ENCODE measurements at places on chromosomes 13 and 19.

DNA sequence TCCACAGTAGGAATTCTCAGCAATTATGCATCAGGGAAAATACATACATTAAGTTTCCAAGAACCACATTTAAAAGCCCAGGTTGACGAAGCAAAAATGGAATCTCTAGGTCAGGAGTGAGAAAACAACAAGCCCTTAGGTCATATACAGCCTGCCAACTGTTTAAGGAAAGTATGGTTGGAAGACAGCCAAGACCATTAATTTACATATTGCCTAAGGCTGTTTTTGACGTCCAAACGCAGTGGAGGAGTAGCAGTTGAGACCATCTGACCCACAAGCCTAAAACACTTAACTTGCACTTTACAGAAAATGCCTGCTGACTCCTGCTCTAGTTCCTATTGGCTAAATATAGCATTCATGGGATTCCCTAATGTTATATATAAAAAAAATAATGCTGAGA lies 299.0 kb downstream of the ITGBL1 start:
- DNase-seq: no peak

DNA sequence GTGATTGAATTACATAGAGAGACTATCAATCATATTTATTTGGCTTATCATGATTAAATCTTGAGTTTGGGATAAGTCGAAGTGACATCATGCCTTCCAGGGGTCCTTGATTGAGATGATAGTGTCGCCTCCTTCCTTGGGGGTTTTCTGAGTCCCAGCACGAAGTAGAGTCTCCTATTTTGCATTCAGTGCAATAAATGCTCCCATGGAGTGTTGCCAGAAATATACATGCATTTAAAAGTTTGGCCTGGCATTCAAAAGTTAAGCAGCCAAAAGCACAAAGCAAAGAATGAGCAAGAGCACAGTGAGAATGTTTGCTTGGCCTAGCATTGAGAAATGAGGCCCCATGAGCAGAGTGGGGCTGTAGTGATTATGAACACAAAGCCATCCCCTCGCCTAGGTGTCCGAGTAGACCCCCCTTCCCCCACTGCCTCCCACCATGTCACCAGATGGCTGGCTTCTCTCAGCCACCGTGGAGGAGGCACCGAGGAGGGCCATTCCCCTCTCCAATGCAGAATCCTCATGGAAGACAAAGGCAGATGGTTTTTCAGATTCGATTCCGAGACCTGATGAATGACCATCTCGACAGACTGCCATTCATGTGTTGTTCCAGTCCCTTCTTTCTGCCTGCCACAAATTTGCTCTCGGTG lies 58.8 kb upstream of the UBL3 start:
- no peak for DNase-seq

DNA sequence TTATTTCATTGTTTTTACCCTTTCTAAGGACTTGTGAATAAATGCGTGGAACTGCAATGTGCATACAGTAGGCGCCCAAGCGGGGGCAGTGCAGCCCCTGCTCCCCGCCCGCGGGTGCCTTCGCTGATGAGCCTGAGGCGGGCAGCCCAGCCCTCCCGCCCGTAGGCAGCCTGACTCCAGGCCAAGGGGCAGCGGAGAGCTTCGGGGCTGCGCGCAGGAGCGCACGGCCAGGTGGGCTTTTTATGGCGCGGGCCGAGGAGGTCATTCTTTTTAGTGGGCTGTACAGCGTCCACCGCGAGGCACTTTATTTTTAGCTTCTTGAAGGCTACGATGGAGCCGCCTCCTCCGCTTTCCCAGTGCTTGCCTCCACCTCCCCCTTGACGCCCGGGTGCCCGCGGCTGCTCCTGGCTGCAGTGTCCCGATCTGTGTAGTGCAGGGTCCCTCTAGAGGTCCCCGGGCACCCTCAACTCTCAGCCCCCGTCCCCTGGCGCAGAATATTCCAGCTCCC lies 60.5 kb downstream of the CCNE1 start:
- DNase-seq: no peak

- no peak for DNase-seq
These were observed 152.3 kb downstream of the DLEU7 start for GRCh38 chr13:50691176-50691680.

DNA sequence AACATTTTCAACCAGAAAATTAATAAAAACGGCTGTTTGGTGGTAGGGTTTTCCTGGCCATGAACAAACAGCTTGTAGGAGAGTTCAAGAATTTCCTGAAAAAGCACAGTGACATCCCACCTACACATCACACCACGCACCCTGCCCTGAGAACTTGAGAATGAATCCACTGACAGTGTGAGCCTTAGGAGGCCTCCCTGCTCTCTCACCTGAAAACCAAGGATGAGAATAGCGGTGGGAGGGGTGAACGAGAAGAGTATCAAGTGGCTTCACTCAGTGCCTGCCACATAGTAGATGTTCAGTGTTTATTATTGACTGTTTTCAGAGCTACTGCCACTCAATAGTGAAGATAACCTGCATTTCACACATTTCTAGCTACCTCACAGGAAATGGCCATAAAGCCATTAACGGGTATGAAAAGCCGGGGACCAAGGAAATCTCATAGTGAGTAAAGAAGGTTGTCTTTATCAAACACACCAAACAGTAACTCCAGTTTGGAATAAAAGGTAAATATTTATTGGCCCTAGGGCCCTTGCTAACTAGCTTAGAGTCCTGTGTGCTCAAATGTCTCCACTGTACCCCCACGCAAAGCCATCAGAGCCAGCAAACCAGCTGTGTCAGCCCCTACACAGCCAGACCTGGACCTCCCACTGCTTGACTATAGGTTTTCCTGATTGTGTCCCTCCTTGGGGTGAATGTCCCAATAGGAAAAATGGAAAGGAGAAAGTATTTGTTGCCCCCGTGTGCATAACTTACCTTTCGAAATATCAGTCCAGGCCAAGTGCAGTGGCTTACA lies 40.6 kb downstream of the TPT1 start:
- DNase-seq: no peak

DNA sequence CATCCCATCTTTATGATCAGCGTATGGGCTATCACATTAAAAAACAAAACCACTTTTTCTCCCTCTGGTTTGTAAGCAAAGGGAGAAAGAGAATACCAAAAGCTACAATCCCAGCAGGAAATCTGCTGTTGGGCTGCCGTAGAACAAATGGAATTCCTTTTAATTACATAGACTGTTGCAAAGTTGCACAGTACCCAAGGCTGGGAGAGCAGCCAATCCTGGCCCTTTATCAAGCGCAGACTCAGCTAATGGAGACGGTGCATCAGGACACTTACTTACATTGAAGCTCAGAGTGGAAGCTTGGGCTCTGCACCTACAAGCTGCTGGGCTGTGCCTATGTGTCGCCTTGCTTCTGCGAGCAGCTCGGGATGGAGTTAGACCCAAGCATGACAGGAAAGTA lies 15.2 kb downstream of the CCNA1 start:
- no peak for DNase-seq

Data from GOT3 (cell line).